ENCODE measurements at places on chromosomes 3 and 15.

DNA sequence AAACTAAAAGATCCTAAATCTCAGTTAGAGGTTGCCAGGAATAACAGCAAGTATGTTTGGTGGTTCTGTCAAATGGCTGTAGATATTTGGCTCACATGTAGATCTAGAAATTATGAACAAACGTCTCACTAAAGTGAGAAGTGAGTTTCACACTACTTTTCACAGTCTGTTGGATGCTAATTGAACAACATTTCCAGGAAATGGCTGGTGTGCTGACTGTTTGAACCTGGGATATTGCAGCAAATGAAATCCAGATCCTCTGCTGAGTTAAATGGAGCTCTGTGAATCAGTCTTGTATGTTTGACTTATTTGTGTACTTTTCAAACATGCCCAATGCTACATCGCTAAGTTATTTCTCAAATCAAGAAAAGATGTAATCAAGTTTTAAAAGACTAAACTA lies 21.3 kb upstream of the RSL24D1 start:
- no peak for DNase-seq

GRCh38 chr3:99384596-99384995 lies 253.8 kb upstream of the COL8A1 start:
- no peak for DNase-seq

DNA sequence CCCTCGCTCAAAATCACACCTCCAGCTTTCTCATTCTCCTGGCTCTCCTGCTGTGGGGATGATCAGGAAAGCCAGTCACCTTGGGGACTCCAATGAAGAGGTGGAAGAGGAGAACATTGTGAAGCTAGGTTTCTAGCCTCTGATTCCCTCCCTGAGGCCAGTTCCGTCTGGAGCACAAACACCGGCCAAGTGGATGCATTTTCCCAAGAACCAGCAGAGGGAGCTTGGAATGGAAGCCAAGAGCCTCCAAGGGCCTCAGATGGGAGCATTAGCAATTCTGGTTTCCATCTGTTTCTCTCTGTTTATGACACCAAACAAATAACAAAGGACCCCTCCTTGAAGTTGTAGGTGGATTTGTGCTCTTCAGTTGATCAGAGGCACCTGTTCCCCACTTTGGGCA lies 40.6 kb upstream of the NMNAT3 start:
- DNase-seq, result no peak

DNA sequence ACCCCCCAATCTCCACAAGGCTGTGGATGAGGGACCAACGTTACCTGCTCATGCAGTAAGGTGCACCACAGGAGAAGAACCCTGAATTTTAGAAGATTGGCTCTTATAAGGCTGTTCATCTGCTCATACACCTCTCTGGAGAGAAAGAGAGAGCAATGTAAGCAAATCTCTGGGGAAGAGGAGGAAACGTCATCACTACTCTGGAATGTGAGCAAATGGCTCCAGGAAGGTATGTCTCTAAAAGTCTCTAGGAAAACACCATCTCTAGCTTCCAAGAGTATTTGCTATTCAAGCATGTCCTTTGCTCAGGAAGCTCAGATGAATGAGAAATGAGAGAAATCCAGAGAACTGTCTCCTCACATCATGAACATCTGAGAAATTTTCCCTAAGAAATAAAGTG lies 235.4 kb downstream of the TBL1XR1 start:
- no peak for DNase-seq

GRCh38 chr15:70853318-70853972 lies 512 bp downstream of the LARP6 start:
- no peak for DNase-seq

DNA sequence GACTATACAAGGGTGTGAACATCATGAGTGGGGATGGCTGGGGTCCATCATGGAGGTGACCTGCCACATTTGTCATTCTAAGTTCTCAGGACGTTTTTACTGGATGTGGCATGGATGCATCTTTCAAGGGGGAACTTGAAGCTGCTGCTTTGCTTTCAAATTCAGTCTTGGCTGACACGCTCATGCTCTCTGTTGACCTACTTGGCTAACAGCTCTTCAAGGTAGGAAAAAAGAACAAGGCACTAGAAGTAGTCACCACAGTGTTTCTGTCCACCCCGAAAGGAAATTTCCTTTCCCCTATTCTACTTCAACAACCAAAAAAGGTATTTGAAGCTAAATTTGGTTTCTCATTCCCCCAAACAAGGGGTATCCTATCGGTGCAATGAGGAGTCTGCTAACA lies 15.0 kb downstream of the STIMATE start:
- DNase-seq, result no peak

- no peak for DNase-seq
Measured at GRCh38 chr15:95658799-95659198, 671.7 kb upstream of the NR2F2 start.

GRCh38 chr3:31432897-31433678 lies 99.6 kb upstream of the STT3B start:
- DNase-seq, result no peak

GRCh38 chr3:190192739-190193138 lies 72.0 kb upstream of the P3H2 start:
- no peak for DNase-seq

DNA sequence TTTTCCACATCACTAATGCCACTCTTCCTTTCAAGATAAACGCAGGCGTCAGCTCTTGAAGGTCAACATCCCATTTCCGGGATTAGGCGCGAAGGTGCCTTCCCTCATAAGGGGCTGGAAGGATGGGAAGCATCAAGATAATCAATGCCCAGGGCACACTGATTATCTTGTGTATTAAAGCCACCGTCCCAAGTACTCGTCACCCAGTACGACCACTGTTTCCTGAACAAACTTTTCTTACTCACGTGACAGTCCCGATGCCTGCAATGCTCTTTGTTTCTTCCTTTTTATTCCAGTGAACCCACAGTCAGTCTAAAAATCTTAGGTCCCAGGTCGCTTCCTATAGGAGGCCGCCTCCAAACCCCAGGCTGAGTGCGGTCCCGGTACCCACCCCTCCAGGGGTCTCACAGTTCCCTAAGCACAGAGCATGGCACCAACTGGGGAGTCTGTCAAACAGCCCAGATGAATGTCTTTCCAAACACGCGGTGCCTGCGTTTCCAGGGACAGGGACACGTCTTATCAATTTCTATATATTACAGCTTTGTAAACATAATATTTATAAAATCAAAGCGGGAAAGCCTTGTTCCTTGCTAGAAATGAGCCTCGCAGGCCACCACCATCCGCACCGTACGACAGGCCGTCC lies 589 bp downstream of the ANAPC13 start:
- DNase-seq, result no peak

- no peak for DNase-seq
Measured at GRCh38 chr15:48800245-48800644, 10.6 kb downstream of the CEP152 start.

GRCh38 chr3:81761904-81762580 lies 597 bp upstream of the GBE1 start:
- DNase-seq, result no peak

GRCh38 chr3:147218965-147219364 lies 187.4 kb downstream of the ZIC4 start:
- DNase-seq, result no peak

GRCh38 chr15:51386960-51387698 lies 45.7 kb downstream of the GLDN start:
- no peak for DNase-seq

GRCh38 chr3:53346922-53347260 lies 452 bp downstream of the DCP1A start:
- DNase-seq, result no peak

DNA sequence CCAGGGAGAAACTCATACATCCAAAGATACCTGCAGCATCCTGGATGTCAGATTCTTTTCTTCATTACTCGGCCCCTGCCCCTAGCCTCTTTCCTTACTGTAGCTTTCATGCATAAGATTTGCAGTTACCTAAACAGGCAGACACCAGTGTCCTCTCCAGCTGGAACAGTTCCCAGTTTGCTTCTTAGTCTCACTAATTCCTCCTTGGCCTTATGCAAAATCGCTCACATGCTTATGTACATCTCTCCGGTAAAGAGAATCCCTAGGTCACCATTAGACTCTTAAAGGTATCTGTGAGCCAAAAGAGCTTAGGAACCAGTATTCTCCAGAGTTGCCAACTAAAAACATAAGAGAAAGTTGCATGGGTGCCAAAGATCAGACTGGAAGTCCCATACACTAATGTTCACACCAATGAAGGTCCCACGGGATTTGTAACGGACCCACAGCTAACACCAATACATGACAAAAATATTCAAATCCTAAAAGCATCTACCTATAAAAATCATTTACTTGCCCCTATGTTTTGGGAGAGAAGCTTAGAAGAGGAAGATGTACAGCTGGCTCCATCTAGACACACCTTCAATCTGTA lies 66.6 kb downstream of the CBLB start:
- no peak for DNase-seq

GRCh38 chr15:35549567-35549966 lies 3.6 kb upstream of the DPH6 start:
- no peak for DNase-seq

DNA sequence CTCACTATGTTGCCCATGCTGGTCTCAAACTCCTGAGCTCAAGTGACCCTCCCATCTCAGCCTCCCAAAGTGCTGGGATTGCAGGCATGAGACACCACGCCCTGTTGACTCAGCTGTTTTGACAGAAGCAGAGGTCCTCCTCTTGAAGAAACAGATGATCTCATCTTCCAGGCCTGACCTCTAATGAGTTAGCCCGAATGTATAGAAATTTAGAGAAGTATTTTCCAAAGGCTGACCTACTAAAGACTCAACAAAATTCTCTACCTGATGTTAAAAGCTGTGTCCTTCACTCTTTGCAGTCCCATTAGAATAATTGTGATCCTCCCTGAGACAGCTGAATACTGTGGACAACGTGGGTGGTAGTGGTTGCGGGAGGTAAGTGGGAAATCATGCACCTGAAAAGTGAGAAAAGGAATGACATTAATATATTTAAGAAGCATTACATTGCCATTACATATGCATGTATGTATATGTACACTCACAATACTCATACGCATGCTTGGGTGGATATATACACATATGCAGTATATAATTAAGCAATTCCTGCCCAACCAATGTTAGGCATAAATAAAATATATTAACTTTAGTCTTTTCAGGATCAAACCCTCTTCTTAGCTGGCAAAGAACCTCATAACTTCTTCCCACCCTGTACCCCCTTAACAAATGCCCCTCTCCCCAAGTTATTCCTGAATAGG lies 204.6 kb upstream of the NR2F2 start:
- no peak for DNase-seq

- no peak for DNase-seq
Measured at GRCh38 chr15:89774492-89774891, 1.6 kb upstream of the MESP2 start.

DNA sequence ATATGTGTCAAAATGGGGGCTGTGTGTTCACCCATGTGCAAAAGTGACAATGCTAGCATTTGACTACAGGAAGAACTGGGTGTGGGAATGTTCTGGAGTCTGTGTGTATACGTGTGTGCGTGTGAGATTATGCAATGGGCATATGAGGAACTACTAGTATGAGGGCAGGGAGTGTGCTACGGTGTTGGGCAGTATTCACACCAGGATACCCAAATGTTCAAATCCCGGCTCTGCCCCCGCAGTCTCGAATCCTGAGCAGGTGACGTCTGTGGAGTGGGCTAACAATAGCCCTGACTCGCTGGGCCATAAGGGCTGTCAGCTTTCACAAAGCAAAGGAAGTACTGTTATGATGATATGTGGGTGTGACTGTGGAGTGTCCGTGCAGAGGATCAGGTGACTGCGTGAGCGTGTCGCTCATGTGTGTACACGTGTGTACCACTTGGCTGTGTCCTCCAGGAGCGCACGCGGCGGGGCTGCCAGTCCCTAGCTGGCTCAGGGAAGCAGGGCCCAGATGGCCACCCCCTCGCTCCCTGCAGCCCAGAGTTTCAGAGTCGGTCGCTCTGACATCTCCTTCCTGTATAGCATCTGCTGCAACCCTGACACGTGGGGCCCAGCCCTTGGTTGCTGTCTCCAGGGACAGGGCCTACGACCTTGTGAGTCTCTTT lies 27.2 kb downstream of the IQSEC1 start:
- DNase-seq, result no peak

GRCh38 chr3:17007284-17007683 lies 122.5 kb downstream of the PLCL2 start:
- no peak for DNase-seq

GRCh38 chr3:192916371-192917027 lies 1.2 kb downstream of the MB21D2 start:
- no peak for DNase-seq

GRCh38 chr3:132519914-132520313 lies 77.2 kb upstream of the ACKR4 start:
- DNase-seq, result no peak

Measured in activated T-cell treated with anti-CD3 and anti-CD28 coated beads, Interleukin-2, amount 50 U/mL, for 24 hours (primary cell).